ENCODE measurements at places on chromosomes 12 and 14. TPM values are rescaled to one million over a fixed set of nuclear protein-coding genes. Genes with fewer than 3 reads are reported as not detected.

PTMS gene
- polyA plus RNA-seq, result 373 TPM

DNA sequence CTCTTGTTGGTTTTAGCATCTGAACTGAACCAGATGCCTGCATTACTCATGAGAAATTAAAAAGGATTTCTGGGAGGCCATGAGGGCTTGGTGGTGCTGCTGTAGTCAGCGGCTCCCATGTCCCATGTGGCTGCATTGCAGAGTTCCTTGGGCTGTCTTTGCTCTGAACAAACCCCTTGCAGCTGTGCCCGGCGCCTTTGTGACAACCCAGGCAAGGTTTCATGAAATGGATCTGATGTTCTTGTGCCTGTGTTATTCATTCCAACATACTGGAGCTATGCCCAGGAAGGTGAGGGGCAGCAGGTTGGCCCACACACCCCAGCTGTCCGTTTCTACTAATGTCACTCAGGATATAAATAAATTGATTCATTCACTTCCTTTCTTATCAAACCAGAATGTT is 40.8 kb downstream of the TGFB3 start:
- no peak for DNase-seq

DNA sequence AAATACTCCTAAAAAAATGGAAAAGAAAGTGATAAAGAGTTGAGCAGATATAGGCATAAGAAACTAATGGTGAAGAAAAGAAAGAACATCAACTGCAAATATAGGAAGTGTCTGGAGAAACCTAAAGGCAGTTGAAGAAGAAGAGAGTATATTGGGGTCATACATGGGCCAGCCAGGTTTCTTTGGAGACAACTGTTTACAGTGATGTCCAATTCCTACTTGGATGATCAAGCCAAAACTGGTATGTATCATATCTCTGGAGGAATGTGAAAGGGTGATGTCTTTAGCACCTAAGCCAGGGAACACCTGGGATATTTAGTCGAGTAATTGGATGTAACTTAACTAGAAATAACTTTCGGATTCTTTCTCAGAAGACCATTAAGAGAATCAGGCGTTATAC is 129.3 kb upstream of the FLRT2 start:
- peak; percentile 50 for DNase-seq

DNA sequence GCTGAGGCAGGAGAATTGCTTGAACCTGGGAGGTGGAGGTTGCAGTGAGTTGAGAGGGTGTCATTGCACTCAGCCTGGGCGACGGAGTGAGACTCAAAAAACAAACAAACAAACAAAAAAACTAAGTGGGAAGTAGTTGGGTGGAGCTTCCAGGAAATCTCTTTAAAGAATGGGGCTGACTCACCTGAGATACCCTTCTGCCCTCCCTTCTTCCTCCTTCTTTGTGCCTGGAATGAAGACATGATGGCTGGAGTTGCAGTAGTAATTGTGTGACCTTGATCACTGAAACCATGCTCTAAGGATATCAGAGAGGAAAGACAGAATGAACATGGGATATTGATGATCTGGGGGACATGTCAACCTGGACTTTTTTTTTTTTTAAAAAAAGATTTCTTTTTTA is 87.6 kb upstream of the MED13L start:
- DNase-seq, result no peak

GRCh38 chr14:73381380-73382013 is 76.8 kb downstream of the NUMB start:
- no peak for DNase-seq

DNA sequence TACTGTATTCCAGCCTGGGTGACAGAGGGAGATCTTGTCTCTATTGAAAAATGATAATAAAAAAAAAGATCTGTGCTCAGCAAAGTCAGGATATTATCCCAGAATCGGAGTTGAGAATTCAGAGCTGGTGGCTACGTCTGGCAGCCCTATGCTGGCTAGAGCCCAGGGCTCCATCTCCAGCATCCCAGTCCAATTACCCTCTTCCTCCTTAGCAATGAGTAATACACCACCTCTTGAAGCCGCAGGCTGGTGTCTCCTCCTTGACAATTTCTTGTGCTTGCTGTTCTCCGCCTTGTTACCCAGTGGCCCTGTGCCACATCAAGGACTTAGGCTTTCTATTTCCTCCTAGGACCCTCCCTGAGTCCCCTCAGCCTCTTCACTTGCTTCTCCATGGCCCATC is 38.4 kb upstream of the DDX11 start:
- DNase-seq, result no peak

DNA sequence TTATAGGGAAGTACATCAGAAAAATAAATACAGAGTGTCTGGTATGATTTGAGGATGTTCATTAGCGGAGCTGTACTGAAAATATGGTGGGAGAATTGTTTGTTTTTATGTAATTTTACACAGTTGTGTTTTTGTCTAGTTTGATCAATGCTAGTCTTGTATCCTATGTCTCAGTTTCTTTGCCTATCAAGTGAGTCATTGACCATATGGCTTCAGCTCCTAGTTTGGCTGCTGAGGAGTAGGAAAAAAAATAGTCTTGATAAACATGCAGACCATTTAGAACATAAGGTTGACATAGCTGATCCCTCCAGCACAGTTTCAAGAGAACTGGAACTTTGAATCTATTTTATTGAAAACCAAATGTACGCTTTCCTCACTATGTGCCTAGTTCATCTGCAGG is 1292.1 kb upstream of the FLRT2 start:
- no peak for DNase-seq

DNA sequence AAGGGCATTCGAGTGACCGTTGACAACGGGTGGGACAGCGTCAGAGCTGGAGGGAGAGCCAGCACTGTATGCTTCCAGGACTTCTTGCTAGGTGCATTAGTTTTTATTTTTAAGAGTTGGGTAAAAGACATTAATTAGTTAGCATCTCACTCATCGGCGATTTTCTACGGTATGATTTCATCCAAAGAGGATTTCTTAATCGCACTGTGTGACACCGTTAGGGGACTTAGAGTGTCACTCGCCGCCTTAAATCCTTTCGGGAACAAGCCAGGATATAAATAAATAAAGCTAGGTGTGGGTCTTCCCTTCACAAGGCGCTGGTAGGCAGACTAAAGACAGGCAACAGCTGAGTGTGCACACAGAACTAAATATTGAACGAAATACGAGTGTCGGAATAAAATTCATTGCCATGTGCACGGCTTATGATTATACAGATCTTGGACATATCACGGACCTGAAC is 869 bp upstream of the NOVA1 start:
- no peak for DNase-seq

SLC6A12 gene
- polyA plus RNA-seq, result 0.90 TPM

TIMM9 gene
- 103 TPM for polyA plus RNA-seq

GRCh38 chr12:111557271-111558106 is 41.6 kb downstream of the ATXN2 start:
- no peak for DNase-seq

DNA sequence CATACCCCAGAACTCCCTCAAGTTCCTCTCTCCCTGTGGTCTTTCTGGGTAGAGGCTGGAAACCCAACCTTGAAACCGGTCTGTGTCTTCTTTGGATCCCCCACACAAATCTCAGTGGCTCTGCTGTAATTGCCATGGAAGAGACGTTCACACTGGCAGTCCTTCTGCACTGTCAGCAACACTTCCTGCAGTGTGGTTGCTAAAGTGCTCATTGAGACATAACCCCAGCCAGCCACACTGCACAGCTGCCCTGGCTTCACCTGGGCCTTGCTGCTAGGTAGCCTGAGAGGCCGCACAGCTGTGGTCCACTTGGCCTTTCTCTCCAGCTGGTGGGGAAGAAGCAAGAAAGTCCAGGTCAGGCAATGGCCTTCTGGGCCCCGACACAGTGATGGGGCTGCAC is 2.4 kb downstream of the GZMH start:
- DNase-seq, result no peak
